ENCODE measurements at places on chromosomes 6 and 20. TPM values are rescaled to one million over a fixed set of nuclear protein-coding genes. Genes with fewer than 3 reads are reported as not detected.

The C20orf144 gene
- total RNA-seq, result not detected

The TRIM31 gene
- not detected for total RNA-seq

The OPRM1 gene
- total RNA-seq, result 22.3 TPM

The SULF2 gene
- total RNA-seq, result 70.1 TPM

The NR2E1 gene
- 21.4 TPM for total RNA-seq

The PPP1R14C gene
- 7.0 TPM for total RNA-seq

The SMPDL3A gene
- total RNA-seq, result 7.0 TPM

The ATRN gene
- total RNA-seq, result 35.5 TPM

The NKX2-4 gene
- total RNA-seq, result not detected
